ENCODE measurements at places on chromosomes 1 and 21. TPM values are rescaled to one million over a fixed set of nuclear protein-coding genes. Genes with fewer than 3 reads are reported as not detected.

The PAPPA2 gene
- 0.08 TPM for total RNA-seq

The OLIG1 gene
- not detected for total RNA-seq

The FAM43B gene
- total RNA-seq, result not detected

DNA sequence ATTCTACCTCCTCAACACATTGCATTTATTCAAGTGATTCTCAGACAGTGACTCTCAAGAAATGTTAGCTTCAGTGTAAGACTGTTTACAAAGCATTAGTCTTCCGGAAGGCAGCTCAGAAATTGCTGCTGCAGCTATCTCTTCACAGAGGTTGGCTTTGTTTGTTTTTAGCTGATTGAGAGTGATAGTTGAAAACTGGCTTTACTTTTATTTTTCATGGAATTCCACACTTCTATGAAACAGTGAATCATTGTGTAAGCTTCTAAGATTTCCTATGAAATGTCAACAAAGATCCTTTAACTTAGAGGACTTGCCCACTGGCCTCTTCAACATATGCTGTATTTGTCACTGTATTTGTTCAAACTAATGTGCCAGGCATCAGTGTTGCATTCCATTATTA is 121.3 kb downstream of the TNNI3K start:
- H3K27ac ChIP-seq, result no peak overlapping the region
- DNase-seq, result no peak
- no peak overlapping the region for H3K4me3 ChIP-seq
- H3K36me3 ChIP-seq, result no peaks in the 10 kb centered on the region

The OR6N1 gene
- not detected for total RNA-seq

DNA sequence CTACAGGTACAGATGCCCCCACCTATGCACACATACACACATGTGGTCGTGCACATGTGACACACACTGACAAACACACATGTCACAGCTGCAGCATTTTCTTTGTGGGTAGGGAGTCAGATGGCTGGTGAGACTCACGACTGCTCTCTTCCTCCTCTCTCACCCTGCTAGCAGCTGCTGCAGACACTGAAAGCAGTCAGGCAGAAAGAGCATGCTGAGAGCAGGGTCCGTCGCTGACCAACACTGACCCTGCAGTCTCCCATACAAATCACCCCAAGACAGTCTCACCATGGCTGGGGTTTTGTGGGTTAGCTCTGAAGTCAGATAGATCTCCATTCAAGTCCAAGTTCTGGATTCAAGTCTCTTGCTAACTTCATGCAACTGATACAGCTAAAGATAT is 188.3 kb downstream of the ASTN1 start:
- H3K27me3 ChIP-seq, result no peaks in the 10 kb centered on the region
- no peak overlapping the region for H3K4me3 ChIP-seq
- no peaks in the 10 kb centered on the region for H3K4me1 ChIP-seq
- no peak overlapping the region for H3K27ac ChIP-seq

GRCh38 chr1:152777510-152778137 is 2.7 kb downstream of the LCE1F start:
- H3K36me3 ChIP-seq, result no peaks in the 10 kb centered on the region
- no peak overlapping the region for H3K4me3 ChIP-seq
- DNase-seq, result no peak
- no peak overlapping the region for H3K27ac ChIP-seq

DNA sequence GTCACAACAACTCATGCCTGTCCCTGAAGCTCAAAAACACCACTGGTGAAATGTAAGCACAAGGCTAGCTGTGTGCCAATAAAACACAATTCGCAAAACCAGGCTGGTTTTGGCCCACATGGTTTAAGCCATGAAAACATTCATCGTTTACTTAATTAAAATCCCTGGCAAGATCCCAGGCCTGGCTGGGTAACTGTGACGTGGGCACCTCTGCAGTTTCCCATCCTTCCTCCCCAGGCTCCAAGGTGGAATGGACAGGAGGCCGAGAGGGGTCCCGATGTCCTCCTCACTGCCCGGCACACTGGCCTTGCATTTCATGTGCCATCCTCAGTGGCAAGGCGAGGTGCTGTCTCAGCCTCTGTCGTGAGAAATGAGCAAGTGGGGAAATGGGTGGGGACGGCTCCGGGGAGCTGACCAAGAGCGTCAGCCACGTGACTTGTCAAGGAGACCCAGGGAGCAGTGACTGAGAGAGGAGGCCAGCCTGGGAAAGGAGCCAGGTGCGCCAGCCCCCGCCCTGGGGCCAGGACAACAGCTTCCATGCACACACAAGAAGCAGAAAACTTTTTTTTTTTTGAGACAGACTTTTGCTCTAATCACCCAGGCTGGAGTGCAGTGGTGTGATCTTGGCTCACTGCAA is 153.1 kb upstream of the RAB4A start:
- no peaks in the 10 kb centered on the region for H3K27me3 ChIP-seq
- H3K4me1 ChIP-seq, result no peaks in the 10 kb centered on the region
- H3K36me3 ChIP-seq, result no peaks in the 10 kb centered on the region

DNA sequence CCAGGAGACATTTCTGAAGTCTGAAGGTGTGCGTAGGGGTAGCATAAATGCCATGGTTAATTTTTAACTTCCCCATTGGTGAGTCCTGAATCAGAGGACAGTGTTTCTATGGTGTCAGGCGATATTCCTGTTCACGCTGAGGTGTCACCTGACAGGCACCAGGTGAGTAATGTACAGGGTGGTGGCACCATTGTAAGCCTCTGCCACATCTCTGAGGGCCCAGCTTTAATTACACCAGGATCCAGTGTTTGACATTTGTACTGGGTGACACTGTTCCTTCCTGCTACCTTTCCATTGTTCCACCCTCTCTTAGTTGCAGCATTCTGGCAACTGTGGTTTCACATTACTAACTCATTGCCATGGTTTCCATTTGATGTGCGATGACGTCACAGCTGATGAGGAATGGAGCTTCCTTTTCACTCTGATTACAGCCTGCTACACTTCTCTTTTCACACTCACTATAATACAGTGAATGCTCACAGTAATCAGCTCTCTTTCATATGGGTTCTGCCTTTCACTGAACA is 40.6 kb upstream of the MARK1 start:
- H3K4me3 ChIP-seq, result no peak overlapping the region
- H3K36me3 ChIP-seq, result no peaks in the 10 kb centered on the region
- H3K27me3 ChIP-seq, result no peaks in the 10 kb centered on the region
- no peak overlapping the region for H3K27ac ChIP-seq
- DNase-seq, result no peak

The UMODL1 gene
- 0.05 TPM for total RNA-seq

The CNKSR1 gene
- 1.8 TPM for total RNA-seq

The PROX1 gene
- total RNA-seq, result not detected

DNA sequence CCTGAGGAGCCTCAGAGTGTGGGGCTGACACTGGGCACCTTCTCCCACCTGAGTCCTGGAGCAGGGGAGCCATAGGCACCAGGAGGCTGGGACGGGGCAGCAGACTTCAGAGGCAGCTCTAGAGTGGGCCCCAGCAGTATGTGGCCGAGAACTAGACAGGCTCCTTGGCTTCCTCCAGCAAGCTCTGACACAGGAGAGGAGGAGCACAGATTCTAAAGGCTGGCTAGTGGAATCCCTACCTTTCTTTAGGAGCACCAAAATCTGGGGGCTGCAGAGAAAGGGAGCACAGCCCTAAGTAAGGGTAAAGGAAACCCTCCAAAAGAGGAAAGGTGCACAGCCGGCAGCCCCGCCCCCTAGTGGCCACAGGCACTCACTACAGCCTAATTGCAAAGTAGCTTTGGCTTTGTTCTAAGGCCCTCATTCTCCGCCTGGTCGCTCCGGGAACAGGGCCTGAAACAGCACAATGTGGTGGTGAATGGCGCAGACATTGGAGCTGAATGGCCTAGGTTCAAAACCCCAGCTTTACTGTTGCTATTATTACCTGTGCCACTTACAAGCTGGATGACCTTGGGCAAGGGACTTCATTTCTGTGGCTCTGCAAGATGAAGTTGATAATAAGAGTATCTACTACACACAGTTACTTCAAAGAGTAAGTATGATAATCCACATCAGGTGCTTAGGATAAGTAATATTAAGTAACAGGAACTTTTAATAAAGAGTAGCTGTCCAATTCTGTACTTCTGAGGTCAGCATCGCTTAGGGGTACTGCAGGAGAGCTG is 8.8 kb upstream of the GUCA2A start:
- DNase-seq, result peak; percentile 69
- H3K27me3 ChIP-seq, result no peaks in the 10 kb centered on the region
- H3K27ac ChIP-seq, result no peak overlapping the region

DNA sequence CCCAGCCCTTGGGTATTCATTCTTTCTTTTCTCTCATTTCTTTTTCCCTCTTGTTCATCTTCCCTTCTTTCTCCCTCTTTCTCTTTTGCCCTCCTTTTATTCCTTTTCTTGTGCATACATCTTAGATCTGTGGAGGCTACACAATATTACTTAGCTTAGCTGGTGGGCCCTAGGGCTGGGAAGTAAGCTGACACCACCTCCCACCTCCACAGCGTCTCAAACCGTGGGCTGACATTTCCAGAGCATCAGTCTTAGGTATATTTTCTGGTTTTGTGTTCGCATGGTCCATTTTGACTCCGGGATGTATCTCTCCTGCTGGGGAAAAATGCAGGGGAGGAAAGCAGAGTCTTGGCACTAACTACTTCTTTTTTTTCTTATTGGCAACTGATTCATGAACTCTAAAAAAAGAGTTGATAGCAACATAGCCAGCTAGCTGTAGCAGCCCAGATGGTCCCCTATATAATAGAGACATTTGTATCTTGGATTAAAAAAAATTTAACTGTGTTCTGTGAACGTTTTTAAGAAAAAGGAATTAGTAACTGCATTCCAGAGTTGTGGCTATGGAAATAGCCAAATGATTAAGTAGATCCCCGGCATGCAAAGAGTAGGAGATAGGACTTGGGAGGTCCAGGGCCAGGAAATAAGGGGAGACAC is 15.5 kb downstream of the CNIH3 start:
- no peak for DNase-seq
- peaks cover 2% of the 10 kb centered on the region for H3K4me1 ChIP-seq
- H3K36me3 ChIP-seq, result no peaks in the 10 kb centered on the region
- no peak overlapping the region for H3K4me3 ChIP-seq
- no peak overlapping the region for H3K27ac ChIP-seq
- peaks cover 15% of the 10 kb centered on the region for H3K27me3 ChIP-seq

- H3K36me3 ChIP-seq, result no peaks in the 10 kb centered on the region
- DNase-seq, result no peak
- no peaks in the 10 kb centered on the region for H3K27me3 ChIP-seq
- no peak overlapping the region for H3K4me3 ChIP-seq
- no peaks in the 10 kb centered on the region for H3K4me1 ChIP-seq
- no peak overlapping the region for H3K27ac ChIP-seq
Observed at GRCh38 chr1:53129891-53130597, 12.4 kb downstream of the SLC1A7 start.

- DNase-seq, result no peak
- no peak overlapping the region for H3K4me3 ChIP-seq
- H3K36me3 ChIP-seq, result no peaks in the 10 kb centered on the region
- H3K27ac ChIP-seq, result no peak overlapping the region
Observed at GRCh38 chr1:29227511-29227910, 3.2 kb downstream of the MECR start.

The KRTAP21-2 gene
- total RNA-seq, result not detected

- no peak overlapping the region for H3K4me3 ChIP-seq
- H3K27me3 ChIP-seq, result no peaks in the 10 kb centered on the region
- no peaks in the 10 kb centered on the region for H3K4me1 ChIP-seq
- H3K36me3 ChIP-seq, result no peaks in the 10 kb centered on the region
- H3K27ac ChIP-seq, result no peak overlapping the region
Observed at GRCh38 chr1:161145832-161146231, 7.9 kb upstream of the UFC1 start.

- no peak for DNase-seq
- H3K27ac ChIP-seq, result peak overlapping the region; percentile 5
- peaks cover 61% of the 10 kb centered on the region for H3K4me1 ChIP-seq
- peaks cover 39% of the 10 kb centered on the region for H3K27me3 ChIP-seq
- peaks cover 6% of the 10 kb centered on the region for H3K36me3 ChIP-seq
- H3K4me3 ChIP-seq, result peak overlapping the region; percentile 84
Observed at GRCh38 chr1:23556635-23557470, 2.4 kb downstream of the ID3 start.

The TNFRSF4 gene
- total RNA-seq, result 237 TPM

The OR10Z1 gene
- total RNA-seq, result not detected

DNA sequence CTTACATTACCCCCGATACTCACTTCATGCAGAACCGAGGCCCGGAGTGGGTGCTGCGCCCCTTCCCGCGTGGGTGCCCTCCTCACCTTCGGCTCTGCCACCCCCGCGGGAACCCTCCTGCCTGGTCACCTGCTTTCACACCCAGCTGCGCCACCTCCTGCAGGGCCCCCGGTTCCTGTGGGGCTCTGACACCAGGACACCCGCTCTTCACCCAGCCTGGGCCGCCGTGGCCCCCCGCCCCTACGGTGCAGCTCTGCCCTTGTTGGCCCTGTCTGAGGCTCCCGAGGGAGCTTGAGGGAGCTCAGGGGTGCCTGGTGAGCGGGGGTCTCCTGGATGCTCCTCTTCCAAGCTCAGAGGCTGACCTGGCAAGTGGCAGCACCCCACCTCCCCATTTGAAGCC is 19.0 kb downstream of the RRP1 start:
- no peak for DNase-seq
- no peak overlapping the region for H3K4me3 ChIP-seq
- H3K4me1 ChIP-seq, result peaks cover 10% of the 10 kb centered on the region
- no peaks in the 10 kb centered on the region for H3K27me3 ChIP-seq
- H3K27ac ChIP-seq, result no peak overlapping the region
- no peaks in the 10 kb centered on the region for H3K36me3 ChIP-seq

GRCh38 chr1:225657462-225657989 is 4.6 kb upstream of the ENAH start:
- peaks cover 2% of the 10 kb centered on the region for H3K36me3 ChIP-seq
- H3K27me3 ChIP-seq, result peaks cover 18% of the 10 kb centered on the region
- no peak overlapping the region for H3K4me3 ChIP-seq
- H3K4me1 ChIP-seq, result peaks cover 6% of the 10 kb centered on the region

DNA sequence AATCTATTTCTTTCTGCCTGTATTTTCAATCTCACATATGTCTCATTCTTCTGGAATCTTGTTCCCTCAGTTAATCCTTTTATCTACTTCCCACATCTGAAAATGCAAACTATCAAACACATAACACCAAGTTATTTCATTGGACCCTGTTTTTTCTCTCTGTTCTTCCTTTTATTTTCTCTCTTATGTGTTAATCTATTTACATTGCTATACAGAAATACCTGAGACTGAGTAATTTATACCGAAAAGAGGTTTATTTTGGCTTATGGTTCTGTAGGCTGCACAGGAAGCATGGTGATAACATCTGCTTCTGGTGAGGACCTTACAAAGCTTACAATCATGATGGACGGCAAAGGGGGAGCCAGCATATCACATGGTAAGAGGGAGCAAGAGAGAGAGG is 247.6 kb downstream of the TGFB2 start:
- H3K4me3 ChIP-seq, result no peak overlapping the region
- no peaks in the 10 kb centered on the region for H3K36me3 ChIP-seq
- H3K27ac ChIP-seq, result no peak overlapping the region
- H3K4me1 ChIP-seq, result no peaks in the 10 kb centered on the region

The BSND gene
- 0.13 TPM for total RNA-seq

DNA sequence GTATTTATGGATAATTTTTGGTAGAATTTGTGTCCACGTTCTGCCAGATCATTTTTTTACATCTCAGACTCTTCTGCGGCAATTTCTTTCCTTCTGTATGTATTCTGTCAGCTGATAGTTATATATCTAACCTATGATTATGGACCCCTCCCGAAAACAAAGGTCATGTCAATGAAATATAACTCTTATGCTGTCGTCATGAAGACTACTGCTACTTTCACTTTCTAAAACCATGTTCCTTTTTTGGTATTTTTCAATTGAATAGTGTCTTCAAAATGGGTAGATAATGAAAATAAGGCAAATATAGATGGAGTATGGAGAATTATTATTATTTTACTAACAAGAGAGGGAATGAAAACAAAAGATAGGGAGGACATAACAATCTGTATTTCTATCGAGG is 3.2 kb downstream of the ANGPTL1 start:
- H3K4me3 ChIP-seq, result no peak overlapping the region
- no peaks in the 10 kb centered on the region for H3K36me3 ChIP-seq
- no peak for DNase-seq
- H3K4me1 ChIP-seq, result peaks cover 10% of the 10 kb centered on the region

Data from activated CD4-positive, alpha-beta memory T cell treated with anti-CD3 and anti-CD28 coated beads, Interleukin-2, amount 10 ng/mL, durations not matched to agents 7 days and 5 days (primary cell).